Glomerular endothelial cell (primary cell): ENCODE measurements at places on chromosomes 16 and 17. TPM values are rescaled to one million over a fixed set of nuclear protein-coding genes. Genes with fewer than 3 reads are reported as not detected.

The HOXB8 gene
- total RNA-seq = 27.0 and 31.7 TPM in 2 replicates

The CPNE7 gene
- 6.1 and 34.4 TPM in 2 replicates for total RNA-seq

The PKMYT1 gene
- total RNA-seq = 9.0 and 12.9 TPM in 2 replicates

The DNAI2 gene
- not detected in 2 replicates for total RNA-seq

The RAB37 gene
- total RNA-seq = 0.87 TPM in 1 of 2 replicates, not detected in the other

DNA sequence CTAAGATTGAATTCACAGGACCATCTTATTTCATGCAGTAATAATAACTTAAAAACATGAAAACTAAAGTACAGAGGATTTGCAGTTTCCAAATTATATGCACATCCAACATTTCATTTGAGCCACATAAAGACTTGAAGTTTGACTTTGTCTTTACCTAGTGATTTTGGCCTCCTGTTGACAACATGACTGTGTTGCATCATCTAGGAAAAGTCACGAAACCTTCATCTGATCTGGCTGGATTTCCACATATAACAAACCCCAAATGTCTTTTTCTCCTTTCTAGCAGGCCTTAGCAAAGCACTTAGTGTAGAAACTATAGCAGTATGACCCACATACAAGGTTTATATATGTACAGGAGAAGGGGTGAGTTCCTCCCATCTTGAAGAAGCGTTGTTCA, 406.5 kb upstream of the CDH5 start:
- no peak for DNase-seq

DNA sequence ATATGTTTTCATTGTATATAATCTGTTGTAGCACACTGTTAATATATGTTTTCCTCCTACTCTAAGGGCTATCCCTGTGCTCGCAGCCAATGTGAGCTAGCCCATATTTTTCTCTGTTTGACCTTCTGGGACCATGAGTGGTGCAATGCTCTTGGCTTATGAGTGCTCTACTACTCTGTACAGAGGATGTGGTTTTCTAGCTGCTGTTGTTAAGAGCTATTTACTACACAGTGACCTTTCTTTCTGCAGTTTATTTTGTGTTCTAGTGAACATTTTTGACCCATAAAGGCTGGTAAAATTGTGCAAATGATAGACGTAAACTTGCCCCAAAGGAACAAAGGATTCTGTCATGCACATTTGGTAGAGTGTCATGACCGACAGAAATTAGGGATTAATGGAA, 84.1 kb upstream of the CPHXL start:
- DNase-seq = no peak

The PRAC2 gene
- not detected in 2 replicates for total RNA-seq

The NPIPA7 gene
- total RNA-seq = 4.7 and 30.1 TPM in 2 replicates

DNA sequence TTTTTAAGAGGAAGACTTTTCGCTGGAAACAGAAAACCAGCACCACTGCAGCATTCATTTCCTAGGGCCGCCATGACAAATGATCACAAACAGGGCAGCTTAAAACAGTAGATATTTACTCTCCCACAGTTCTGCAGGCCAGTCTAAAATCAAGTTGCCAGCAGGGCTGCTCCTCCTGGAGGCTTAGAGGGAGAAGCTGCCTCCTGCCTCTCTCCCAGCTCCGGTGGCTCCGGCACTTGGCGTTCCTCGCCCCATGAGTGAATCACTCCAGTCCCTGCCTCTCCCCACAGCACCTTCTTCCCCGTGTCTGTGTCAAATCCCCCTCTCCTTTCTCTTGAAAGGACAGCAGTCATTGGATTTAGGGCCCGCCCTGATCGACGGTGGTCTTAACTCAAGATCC, 72.1 kb downstream of the SOCS1 start:
- no peak for DNase-seq

- DNase-seq = no peak
These were observed 3.1 kb downstream of the HIC1 start for GRCh38 chr17:2057760-2058585.

The TP53TG3F gene
- total RNA-seq = not detected in 2 replicates

- no peak for DNase-seq
These were observed 4.9 kb downstream of the OR4D1 start for GRCh38 chr17:58153046-58153445.

DNA sequence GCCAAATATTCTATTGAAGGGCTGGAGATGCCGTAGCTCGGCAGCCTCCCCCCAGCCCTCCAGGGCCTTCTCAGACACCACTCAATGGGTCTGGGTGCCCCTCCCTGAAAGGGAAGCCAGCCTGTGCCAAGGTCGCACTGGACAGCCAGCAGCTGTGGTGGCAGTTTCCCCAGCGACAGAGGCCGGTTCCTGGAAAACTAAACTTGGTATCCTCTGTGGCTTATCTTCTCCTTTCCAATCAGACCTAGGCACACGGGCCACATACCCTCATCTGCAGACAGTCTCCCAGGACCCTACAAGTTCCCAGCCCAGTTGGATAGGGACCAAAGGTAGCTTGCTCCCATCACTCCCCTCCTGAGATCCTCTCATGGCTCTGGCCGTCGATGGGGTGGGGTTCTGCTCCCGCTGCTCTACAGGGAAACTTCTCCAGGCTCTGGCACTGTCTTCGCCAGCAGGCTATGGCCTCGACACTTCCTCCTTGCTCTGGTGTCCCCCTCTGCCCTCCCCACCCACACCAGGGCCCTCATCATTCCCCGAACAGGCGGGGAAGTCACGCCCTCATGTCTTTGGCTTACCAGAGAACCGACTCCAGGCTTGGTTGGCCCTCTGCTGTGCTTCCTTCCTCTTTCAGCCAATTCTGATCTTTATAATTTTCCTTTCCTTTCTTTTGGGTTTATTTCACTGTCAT, 18.3 kb upstream of the IL21R start:
- no peak for DNase-seq

The TNK1 gene
- total RNA-seq = 0.19 and 0.23 TPM in 2 replicates

The STH gene
- not detected in 2 replicates for total RNA-seq

DNA sequence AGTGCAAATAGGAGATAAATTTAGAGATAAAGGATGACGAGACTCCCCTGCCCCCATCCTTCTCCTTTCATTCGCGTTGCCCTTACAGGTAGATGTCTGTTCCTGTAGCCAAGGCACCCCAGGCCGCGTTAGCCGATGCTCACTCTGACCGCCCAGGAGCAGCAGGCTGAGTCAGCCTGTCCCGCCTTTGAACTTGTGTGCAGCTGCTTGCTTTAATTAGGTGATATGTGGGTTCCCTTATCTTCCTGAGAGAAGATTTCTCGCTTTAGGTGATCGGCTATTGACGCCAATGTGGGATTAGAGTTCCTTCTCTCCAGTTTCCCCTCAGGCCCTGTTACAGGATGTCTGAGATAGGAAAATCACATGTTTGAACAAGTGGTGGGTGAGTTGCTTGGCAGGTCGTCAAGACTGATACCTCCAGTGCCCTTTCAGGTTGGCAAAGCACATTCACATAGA, 119.5 kb downstream of the MSI2 start:
- DNase-seq = no peak

- DNase-seq = no peak
These were observed 26.0 kb downstream of the TMEM238L start for GRCh38 chr17:10777890-10778289.

- no peak for DNase-seq
These were observed 107.3 kb downstream of the WWOX start for GRCh38 chr16:78206623-78207223.

- no peak for DNase-seq
These were observed 80.0 kb downstream of the LMF1 start for GRCh38 chr16:890716-891352.

DNA sequence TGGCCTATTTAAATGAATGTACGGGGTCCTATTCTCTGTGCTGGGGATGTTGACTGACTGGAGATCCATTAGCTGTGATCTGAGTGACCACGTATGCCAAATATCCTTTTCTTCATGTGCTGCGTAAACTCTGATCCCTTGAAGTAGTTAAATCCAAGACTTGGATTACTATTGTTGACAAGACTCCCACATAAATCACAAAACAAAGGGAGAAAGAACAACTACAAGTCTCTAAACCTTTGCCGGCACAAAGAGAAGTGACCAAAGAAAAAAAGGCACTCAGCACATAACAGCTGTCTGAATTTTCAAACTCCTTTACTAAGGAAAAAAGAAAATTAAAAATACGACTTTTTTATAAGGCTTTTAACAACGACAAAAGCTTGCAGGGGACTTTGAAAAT, 559.9 kb upstream of the CDH8 start:
- DNase-seq = no peak

DNA sequence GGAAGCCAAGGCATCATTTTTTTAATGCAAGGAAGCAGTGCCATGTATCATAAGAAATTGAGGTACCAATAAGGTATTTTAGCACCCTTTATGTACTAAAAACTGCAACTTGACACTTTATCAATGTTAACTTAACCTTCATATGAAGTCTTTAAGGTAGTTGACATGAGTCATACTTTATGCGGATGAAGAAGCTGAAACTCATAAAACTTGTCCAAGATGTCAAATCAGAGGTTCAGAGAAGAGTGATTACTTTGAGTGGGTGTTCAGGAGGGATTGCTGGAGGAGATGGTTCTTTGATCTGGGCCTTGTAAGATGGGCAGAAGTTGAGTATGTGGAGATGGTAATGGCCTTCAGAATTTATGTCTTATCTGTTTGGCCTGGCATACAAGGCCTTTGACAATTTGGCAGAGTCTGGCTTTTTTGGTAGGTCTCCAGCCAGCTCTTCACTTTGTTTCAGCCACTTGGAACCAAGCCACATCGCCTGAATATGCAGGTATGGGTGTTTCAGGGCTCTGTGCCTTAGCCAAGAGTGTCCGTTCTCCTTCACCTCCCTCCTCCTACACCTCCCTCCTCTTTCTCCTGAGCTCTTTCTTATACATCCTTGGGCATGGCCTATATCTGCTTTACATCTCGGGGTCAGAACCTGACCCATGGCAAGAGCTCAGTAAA, 23.7 kb downstream of the YPEL2 start:
- no peak for DNase-seq

DNA sequence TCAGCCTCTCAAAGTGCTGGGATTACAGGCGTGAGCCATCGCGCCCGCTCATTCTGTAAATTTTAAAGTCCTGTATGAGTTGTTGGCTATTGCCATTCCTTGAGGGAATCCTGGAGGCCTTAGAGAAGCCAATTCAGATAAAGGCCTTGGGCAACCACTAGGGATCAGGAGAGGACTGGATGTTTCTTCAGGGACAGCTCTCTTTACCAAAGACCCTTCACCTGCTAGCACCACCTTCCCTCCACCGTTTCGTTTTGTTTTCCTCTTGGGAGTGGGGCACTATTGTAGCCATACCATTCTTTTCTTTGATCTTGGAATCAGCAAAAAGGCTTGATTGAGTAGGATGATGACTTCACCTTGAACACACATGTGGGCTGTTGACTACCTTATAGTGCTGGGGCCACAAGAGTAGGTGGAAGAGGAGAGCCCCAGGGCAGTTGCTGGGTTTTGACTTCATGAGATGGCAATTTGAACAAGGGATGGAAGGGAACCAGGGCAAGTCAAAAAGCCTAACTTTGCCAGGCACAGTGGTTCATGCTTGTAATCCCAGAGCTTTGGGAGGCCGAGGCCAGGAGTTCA, 7.0 kb upstream of the ANKRD40CL start:
- no peak for DNase-seq

DNA sequence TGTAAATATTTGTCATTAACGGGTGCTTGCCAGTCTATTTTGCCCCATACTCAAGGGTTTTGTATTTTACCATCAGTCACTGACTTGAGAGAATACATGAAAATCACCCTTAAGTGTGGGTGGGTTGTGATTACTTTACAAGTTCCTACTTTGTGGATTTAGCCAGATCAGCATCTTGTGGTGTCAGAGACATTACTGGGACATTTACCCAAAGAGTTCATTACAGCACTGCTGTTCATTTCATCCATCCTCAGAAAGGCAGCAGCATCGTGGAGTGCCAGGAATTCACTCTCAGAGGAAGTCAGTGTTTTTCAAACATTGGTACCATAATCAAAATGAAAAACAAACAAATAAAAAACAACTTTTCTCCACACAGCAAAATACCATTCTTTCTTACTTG, 110.8 kb downstream of the CNTNAP4 start:
- no peak for DNase-seq

DNA sequence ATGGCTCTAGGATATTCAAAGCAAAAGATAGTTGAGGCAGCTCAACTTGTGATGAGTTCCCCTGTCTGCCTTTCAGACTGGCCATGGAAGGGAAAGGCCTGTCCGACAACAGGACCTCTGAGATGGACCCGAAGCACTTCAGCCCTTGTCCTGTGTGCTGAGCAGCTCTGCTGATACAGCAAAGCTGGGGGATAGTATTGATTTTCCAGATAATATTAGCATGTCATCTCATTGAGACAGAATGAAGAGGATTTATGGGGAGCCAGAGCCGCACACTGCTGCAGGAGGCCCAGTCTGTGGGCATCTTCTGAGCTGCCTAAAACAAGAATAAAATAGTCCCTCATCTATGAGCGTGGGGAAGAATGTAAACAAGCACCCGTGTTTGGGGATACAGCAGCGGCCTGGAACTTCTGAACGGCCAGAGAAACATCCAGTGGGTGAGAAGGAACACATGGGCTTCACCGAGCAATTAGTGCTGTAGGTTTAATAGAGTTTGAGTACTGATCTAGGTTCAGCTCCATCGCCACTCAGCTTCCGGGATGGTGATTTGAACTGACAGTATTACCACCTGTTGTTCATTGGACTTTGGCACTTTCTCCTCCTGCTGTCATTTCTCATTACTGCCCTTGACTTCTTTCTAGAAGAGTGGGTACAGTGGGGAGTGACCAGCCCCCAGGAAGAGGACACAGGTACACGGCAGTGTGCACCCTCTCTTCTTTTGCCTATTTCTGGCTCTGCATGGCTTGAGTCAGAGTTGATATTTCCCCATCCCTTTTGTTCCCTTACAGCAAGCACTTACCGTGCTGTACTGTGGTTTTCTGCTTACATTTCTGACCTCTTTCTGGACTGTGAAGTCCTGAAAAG, 96.5 kb upstream of the TBX2 start:
- no peak for DNase-seq

GRCh38 chr17:19676896-19677295, 28.3 kb downstream of the ALDH3A2 start:
- DNase-seq = no peak

DNA sequence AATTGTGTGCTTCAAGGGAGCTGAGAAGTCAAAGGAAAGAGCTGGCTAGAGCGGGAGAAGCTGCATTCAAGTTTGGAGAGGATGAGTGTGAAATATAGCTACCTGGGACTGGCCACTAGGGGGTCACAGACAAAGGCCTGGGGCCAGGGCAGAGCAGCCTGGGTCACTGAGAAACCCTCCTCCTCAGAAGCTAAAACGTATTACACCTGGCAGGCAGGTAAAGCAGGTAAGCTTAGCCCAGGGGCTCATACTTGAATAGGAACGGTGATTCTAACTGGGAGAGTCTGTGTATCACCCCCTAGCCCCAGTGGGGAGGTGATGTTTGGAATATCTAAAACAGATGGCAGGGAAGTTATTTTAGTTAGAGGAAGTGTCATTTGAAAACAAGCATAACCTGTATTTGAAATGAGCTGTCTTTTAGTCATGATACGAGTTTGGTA, 6.8 kb downstream of the KRT37 start:
- DNase-seq = no peak
